DMS53 (cell line): ENCODE measurements at places on chromosomes 3 and 15.

DNA sequence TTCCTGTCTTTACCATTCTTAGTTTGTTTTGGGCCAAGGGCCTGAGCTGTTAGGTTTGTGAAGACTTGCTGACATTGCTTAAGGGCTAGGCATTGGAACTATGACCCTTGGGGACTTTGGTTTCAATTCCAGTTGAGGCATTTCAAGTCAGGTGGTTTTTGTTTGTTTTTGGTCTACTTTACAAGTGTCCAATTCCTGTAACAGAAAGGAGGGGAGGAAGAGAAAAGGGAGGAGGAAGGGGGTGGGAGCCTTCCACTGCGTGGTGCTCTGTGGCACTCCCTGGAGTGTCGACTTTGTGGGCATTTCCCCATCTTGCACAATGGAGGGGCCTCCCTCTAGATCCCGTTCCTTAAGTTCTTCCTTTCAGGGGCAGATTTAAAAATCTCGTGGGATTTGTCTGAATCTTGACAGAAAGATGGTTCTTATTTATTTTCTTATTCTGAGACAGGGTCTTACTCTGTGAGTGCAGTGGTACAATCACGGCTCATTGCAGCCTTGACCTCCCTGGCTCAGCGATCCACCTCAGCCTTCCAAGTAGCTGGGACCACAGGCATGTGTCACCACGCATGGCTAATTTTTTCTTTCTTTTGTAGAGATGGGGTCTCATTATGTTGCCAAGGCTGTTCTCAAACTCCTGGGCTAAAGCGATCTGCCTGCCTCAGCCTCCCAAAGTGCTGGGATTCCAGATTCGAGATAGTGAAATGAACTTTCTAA, 59.5 kb upstream of the RYK start:
- peak; percentile 19 for DNase-seq

- DNase-seq: peak; percentile 2
These were observed 1.5 kb upstream of the GCSAM start for GRCh38 chr3:112134335-112135124.

- DNase-seq: no peak
These were observed 97.1 kb upstream of the SLC6A6 start for GRCh38 chr3:14305324-14305723.

DNA sequence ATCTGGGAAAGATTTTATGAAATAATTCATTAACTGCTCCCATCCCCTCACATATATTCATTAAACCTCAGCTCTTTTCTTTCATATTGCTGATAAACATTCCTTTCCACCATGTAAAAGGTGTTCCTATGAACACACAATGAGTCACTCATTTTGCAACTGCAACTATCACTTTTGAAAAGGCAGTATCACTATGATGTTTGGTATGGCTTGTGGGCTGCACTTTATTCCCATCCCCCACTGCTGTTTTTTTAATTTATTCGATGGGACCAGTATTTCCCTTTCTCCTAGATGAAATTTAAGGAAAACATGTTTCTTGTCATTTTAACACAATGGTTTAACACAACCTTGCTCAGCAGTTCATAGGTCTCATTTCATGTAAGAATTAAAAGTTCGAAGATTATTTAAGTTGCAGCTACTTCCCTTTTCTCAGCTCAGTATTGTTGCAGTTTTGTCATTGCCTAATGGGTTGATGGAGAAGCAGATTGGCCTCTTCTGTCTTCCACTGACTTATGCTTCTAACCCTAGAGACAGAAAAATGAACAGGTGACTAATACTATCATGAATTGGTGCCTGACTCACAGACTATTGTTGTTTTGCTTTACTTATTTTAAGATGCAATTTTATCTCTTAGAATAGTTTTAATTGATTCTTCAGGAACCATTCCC, 280.3 kb downstream of the ZPLD1 start:
- peak; percentile 7 for DNase-seq

- DNase-seq: no peak
These were observed 27.9 kb downstream of the EIF1B start for GRCh38 chr3:40337136-40338108.

DNA sequence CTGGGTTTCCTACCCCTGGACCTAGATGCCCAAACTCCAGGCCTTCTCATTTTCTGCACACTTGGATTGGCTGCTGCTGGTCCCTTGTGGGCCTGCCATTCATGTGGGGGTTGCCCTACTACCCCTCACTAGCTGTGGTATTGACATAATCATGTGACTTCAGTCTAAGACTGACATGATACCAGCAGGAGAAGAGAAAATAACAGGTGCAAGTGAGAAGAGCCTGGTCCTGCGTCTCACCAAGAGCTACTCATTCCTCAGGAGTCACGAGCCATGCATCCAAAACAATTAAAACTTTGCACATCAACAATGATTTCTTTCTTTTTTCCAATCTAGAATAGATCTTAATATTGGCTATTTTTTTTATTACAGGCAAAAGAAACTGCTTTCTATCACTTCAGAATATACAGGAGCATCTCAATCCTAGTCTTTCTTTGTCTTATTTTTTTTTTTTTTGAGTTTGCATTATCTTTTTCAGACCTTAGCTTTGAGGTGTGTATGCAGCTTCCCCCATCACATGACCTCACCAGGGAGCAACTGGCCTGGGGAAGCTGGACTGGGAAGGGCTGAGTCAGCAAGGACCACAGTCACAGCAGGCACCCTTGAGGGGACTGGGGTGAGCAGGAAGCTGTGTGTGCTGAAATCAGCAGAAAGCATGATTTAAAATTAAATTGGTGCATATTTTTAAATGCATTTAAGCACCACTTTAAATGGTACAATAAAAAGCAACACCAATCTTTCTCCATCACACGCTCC, 27.6 kb downstream of the SLC9A9 start:
- DNase-seq: no peak

DNA sequence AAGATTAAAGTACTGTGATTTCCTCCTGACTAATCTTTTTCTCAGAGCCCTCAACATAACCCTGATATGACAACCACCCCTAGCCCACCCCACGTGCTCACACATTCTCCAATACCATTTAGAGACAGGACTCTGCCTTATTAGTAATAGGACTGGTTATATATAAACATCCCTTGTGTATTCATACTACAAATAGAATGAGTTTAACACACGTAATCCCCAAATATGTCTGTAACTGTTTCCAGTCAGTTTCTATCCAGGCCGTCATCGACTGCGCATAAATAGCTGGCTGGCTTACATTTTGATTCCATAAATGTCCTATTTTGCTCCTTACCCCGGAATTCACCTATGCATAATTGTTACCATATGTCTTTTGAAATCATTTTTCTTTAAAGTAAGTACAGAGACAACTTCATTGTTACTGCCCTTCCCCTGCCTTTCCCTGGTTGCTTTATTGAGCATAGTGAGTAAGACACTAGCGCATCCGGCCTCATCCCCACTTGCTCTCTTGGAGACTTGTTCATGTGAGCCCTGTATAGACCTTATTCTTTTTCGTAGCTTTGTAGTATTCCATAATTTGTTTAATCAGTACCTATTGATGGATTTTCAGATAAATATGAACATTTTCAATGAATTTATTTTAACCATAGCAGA, 3.5 kb upstream of the P2RY14 start:
- DNase-seq: no peak

DNA sequence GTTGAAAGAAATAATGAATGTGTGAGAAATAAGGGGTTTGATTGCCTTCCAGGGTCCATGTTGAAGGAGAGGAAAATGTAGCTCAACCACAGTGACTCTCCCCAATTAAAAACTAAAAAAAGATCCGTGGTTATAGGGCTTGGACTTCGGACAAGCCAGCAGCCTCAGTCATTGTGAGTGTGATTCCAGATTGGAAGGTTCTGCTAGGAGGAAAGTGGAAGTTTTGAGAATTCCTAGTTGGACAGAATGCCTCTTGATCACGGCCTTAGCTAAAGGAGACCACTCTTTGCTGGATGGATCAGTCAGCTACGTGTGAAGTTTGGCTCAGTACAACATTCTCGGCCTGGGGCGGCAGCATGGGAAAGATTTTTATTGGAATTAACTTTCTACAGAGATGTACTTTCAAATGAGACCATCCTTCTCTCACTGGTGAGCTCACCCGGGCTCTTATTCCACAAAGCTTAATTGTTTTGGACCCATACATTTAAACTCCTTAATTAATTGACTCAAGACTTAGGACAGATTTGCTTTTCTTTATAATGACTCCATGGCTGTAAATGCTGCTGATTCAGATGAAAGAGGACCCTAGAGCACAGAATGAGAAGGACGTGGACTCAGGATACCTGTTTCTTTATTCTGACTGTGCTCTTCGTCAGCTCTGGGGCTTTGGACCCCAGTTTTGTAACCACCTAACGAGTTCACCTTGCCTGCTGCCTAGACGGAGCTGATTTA, 27.5 kb downstream of the FLNB start:
- no peak for DNase-seq

- no peak for DNase-seq
These were observed 1.8 kb upstream of the CCR1 start for GRCh38 chr3:46209746-46210470.

DNA sequence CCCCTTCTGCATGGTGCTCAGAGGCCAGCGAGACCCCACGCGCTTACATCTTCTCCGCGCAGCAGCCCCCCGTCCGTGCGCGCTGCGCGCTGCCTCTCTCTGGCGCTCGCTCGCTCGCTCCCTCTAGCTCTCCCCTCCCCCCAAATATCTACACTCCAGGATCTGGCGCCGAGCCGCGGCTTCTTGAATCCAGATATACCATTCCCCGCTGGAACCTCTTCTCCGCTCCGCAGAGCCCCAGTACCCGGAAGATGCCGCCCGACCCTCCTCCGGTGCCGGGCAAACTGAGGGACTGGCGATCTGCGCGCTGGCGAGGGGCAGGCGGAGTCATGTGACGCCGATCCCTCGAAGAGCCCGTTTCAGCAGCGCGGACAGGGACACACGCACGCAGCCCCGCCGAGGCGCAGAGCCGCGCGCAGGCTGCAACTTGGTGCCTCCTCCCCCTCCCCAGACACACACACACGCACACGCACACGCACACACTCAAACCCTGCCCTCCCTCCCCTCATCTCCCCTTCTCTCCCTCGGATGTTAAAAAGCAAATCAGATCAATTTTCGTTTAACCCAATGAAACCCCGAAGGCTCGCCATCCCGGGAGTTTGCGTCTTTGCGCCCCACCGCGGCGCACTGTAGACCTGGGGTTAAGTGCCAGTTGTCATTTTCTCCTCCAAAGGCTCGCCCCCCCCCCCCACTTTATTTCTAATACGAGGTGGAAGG, at the start of gene RASGRF1:
TSS of gene RASGRF1 (minus strand) at position 294 of the 717 bp plus-strand sequence. CDS start at position 12, 282 bp downstream.
- DNase-seq: no peak

DNA sequence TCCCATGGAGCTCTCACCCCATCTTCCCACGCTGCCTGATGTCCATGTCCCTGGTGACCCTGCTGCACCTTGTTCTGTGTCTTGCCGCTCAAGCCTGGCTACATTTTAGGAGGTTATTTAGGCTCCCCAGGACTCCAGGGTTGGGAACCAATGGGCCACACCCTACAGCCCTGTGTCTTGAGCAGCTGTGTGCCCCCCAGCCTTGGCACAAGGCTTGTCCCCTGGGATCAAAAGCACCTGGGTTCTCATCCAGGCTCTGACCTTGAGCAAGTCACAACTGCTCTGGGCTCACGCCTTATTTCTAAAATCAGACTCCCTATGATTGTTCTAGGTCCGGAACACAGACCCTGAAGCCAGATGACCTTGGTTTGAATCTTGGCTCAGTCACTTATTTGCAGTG, 14.1 kb downstream of the SPSB4 start:
- no peak for DNase-seq

- DNase-seq: no peak
These were observed 36.4 kb downstream of the WWTR1 start for GRCh38 chr3:149621218-149622005.

DNA sequence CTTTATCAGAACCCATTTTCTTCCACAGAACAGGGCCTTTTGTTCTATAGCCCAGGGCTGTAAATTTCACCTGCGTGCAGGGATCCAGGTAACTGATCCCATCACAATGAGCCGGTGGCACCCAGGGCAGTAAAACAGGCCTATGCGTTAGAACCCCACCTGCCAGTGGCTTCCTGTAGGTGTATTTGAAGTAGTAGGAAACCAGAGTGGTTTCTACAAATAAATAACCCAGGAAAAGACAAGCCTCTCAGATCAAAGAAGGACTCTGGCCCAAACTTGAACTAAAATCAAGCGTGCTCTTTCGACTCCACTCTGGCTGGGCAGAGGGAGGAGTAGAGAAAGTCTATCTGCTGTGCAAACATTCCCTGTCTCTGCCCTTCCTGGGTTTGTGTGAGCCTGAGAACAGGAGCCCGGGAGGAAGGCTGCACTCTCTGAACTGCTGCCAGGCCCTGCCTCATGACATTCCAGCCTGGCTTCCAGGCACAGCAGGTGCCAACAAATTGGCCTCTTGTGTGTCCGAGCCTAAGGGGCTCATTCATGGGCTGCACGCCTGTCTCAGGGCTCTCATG, 77.7 kb downstream of the CEMIP start:
- peak; percentile 95 for DNase-seq

DNA sequence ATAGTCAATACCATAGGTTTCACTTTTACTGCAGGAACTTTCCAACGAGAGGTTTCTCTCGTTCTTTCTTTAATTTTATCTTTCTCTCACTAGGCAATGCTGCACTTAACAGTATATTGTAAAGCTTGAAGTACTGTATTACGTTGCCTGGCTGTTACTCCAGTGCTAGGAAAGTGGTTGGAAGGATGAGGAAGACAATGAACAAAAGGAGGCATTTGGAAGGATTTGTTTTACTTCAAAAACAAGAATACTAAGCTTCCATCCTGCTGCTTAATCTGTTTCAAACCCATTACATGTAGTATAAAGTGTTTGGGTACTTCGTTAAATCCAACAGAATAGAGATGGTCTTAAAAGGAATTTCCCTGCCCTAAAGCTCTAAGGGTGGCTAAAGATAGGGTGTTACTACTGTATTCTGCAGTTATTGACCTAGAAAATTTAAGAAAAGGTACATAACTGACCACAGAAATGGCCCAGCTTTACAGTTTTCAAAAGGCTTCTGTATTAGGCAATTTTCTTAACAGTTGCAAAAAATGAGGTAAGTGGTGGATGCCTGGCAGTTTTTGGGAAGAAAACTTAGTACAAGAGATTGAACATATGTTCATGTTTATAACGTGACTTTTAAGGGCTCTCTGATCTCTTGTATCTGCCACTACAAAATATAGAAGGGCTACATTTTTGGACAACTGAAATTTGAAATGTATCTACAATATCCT, 785 bp upstream of the IFT57 start:
- peak; percentile 44 for DNase-seq

DNA sequence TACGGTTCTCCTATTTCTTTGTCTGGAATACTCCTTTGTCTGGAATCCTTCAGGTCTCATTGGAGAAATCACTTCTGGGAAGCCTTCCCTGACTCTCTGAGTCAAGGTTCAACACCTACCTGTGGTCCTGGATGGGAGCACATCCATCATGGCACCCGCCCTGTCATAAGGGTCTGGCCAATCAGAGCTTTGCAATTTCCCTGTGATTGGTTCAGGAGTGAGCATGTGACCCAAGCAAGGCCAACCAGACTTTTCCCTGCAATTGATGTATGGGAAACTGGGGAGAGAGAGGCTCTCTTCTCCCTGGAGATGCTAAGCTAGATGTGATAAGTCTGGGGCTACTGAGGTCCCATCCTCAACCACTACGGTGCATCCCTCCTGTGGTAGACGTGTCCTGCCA, 8.1 kb downstream of the FAM3D start:
- no peak for DNase-seq

- no peak for DNase-seq
These were observed 161.4 kb downstream of the RPLP1 start for GRCh38 chr15:69613988-69614387.
